Epithelial cell of proximal tubule (primary cell): ENCODE measurements at places on chromosomes 2 and 18. TPM values are rescaled to one million over a fixed set of nuclear protein-coding genes. Genes with fewer than 3 reads are reported as not detected.

DNA sequence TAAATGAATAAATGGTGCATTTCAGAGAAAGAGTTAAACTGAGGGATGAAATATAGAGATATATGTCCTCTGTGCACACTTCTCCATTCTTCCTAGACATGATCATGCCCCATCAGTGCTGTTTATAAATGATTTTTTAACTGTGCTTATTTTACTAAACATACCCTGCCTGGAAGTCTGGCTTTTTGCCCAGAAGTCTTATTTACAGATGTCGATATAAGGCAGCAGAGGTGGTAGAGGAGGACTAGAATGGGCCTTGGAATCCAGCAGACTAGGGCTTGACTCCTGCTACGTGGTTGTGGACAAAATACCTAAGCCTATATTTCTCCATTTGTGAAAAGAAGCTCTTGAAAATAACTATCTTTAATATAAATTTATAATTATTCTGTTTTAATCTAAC, 355.5 kb downstream of the RAD51AP2 start:
- no peak for DNase-seq

AOX1 gene
- 6.6 and 16.8 TPM in 2 replicates for total RNA-seq

DNA sequence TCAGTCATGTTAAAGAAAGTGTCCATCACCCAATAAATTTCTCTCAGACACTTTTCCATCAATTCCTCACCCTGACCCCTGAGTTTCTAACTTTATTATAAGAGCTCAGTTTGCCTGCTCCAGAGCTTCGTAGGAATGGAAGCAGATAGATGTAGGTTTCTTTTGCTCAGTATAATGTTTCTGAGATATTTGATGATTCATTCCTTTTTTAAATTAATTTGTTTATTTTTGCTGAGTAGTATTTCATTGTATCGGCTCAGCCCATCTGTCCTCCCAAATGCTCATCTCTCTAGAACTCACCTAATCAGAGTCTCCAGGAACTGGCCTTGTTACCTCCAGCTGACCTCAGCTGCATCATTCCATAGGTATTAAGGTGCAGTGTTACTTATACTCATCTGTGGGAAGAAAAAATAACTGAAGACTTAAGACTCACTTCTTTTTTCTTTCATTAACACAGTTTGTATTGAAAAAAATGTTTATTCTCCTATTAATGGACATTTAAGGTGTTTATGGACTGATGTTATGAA, 11.9 kb upstream of the BCL2L11 start:
- no peak for DNase-seq

- DNase-seq: no peak
These were observed 703.4 kb upstream of the LINC00305 start for GRCh38 chr18:64852281-64852680.

GBX2 gene
- 3.3 and 4.8 TPM in 2 replicates for total RNA-seq
